ENCODE measurements at places on chromosomes 3 and 15.

DNA sequence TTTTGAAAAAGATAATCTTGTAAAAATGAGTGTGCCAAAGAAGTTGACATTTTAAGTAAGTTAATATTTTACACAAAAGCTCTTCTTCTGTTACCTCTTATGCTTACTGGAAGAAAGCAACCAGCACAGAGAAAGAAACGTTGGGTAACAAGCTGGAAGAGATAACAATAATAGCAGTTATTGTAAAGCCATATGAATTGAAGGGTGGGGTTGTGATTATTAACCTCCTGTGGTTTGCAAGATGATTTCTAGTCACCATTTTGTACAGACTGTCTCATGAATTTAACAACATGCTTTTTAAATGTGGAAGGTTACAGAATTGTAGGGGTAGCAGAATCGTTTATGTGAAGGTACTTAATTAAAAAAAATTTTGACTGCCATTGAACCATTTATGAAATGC lies 9.2 kb downstream of the RAP2B start:
- no peak for DNase-seq

- no peak for DNase-seq
Measured at GRCh38 chr3:170531054-170531453, 54.8 kb downstream of the SLC7A14 start.

GRCh38 chr3:65024148-65024547 lies 336.3 kb upstream of the ADAMTS9 start:
- no peak for DNase-seq

GRCh38 chr3:6088433-6088832 lies 772.5 kb upstream of the GRM7 start:
- DNase-seq: no peak

DNA sequence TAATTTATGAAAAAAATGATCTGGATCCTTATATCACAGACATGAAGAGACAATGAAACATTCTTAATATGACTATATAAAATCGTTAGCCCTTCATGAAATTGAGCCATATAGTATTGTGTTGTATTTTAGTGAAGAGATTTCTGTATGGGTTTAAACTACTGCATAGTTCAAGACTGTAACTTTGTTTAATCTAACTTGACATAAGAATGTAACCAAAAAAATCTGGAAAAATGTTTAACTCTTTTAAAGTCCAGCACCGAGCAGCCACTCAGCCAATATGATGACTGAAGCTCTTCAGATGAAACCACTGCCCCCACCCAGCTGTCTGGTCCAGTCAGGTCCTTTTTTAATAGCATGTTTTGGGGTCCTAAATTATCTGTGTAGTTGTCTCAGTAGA lies 4.9 kb downstream of the NANOGP8 start:
- DNase-seq: no peak

DNA sequence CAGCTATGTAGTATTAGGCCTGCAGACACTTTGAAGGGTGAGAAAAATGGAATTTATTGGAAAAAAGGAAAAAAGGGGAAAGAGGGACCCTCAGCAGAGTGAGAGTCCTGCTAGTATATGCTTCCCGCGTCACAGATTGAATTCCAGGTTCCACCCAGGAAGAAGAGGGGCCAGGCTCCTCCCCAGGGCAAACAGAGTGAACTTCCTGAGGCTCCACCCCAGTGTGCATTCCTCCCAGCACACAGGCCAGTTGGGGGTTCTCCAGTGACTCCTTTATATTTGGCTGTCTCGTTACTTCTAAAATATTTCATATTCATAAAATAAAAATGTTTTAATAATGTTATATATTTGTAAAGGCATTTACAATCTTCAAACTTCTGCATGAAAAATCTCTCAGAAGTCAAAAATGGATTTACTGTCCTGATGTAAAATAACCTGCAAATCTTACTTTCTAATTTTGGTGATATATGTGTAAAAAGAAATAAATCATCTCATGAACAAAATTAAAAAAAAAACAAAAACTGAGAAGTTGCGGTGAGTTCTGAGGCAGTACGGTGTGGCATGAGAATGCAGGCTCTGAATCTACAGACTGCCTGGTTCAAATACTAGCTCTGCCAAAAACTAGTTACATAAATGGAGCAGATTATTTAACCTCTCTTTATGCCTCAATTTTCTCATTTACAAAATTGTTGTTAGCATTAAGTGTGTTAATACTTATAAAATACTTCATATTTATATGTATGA lies 175.8 kb upstream of the P2RY1 start:
- DNase-seq: no peak

GRCh38 chr3:36689560-36689959 lies 74.8 kb downstream of the DCLK3 start:
- DNase-seq: no peak

DNA sequence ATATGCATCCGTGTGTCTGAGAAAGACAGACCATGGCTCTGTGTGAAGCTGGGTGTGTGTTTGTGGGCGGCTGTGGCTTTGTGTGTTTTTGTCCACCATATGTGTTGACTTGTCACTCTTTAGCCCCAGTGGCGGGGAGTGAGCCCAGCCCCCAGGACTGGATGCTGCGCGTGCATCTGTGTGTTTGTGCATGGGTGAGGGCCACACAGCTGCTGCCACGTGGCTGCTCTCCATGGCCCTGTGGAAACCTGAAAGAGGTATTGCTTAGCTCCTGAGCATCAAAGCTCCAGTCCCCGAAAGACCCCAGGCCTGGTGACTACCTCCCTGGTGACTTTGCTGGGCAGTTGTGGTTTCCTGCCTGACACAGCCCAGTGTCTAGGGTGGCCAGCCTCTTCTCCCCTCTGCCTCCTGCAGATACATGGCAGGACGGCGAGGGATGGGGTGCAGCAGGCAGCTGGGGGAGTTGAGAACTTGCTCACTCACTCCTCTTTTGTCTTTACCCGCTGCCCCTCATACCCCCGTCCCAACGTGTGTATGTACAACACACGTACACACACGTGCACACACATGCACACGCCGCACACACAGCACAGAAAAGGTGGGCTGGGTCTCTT lies 6.5 kb downstream of the EPHB3 start:
- DNase-seq: no peak

DNA sequence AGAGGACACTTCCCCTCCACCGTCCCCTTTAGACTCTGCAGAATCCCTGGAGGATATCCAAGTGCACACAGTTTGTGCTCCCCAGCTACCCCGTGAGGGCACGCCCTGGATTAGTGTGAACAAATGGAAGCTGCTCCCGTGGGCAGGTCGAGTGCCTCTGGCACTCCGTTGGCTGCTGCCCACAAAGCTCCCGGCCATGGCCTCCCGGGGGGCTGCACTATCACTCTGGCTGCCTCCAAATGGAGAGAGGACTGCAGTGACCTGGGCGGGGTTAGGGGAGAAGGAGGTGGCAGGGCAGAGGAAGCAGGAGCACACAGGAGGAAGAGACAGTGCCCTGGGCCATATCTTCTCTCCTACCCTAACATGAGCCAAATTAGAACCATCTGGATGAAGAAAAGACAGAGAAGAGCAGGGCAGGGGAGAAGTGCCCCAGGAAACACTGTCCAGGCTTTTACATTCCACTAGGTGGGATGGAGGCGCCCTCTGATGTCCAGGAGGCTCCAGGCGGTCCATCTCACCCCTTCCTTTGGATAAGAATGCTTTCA lies 29.4 kb upstream of the ACAD9 start:
- no peak for DNase-seq

GRCh38 chr3:182342252-182342651 lies 451.1 kb upstream of the ATP11B start:
- no peak for DNase-seq

DNA sequence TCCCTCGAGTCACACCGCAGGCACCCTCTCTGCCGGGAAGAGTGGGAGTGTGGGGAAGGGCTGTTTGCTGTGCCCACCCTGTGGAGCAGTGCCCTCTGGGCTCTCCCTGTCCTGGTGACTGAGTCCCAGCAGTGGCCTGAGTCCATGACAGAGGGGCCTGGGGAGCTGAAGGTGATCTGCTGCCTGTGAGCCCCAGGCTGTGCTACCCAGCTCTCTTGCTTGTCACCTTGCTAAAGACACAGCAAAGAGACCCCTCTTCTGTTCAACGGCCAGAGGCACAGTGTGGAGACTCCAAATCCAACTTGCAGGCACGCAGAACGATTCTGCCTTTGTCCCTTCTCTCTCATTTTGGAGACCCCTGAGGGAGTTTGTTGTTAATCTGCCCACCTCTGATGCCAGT lies 232.6 kb downstream of the OPA1 start:
- DNase-seq: no peak

DNA sequence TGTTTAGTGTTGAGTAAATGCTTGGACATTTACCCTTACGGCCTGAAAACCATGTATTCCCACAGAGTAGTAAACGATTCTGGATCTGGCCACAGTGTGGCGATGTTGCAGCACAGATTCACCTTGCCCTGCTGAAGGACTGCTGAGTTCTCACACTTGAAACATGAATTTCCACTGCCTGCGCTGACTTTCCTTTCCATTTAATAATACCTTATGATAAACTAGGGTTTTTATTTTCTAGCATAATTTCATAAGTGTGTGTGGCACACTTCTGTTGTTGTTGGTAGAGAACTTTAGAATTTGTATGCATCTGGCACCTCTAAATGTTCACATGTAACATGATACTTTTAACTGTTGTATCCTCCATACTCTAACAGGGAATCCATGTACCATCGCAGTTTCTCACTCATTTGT lies 53.9 kb downstream of the C3orf38 start:
- peak; percentile 50 for DNase-seq

GRCh38 chr3:68483041-68483440 lies 449.3 kb downstream of the TAFA4 start:
- DNase-seq: no peak

GRCh38 chr3:157559401-157559800 lies 56.2 kb upstream of the VEPH1 start:
- DNase-seq: no peak

DNA sequence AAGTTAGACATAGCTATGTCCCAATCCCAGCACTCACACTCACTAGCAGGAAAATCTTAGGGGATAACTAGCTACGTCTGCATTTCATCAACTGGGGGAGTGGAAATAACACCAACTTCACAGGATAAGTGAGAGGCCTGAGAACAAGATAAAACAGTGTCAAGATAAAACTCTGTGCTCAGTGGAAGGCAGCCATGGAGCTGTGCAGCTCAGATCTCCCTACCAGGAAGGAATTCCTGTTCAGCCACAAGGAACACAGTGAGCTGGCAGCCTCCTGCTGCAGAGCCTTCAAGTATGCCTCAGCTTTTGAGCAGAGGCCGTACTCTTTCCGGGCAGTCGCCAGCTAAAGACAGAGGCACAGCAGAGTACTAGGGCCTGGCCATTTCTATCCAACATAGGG lies 115.8 kb upstream of the TOPAZ1 start:
- DNase-seq: no peak

GRCh38 chr3:58485801-58486435 lies 6.0 kb upstream of the KCTD6 start:
- DNase-seq: no peak

DNA sequence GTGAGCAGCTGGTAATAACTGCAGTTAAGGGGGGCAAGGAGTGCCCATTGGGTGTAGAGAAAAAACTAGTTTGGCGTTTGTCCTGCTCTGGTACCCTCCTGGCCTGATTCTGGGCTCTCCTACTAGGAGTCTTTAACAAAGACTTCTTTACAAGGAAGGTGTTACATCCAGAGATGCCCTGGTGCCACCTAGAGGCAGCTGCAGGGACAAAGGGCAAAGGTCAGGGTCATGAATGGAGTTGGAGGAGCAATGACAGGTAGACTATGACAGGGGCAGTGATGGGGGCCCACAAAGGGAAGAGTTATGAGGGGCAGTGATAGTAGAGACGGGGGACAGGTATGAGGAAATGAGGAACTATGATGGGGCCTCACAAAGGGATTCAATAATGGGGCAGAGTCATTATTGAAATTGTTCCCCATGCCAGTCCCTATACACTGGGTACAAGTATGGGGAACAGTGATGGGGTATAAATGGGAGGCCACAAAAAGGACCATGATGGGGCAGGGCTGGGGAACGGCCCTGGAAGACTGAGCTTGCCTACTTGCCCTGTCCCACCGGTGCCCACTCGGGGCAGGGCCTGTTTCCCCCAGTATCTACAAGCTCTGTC lies 7.9 kb downstream of the CCDC71 start:
- DNase-seq: peak; percentile 50

Measured in stimulated activated CD4-positive, alpha-beta T cell treated with anti-CD3 and anti-CD28 coated beads, Interleukin-12 subunit alpha, Interleukin-12 subunit beta, amount 100 ng/mL, for 48 hours (primary cell).